ENCODE measurements at places on chromosomes 13 and 19. TPM values are rescaled to one million over a fixed set of nuclear protein-coding genes. Genes with fewer than 3 reads are reported as not detected.

The ETHE1 gene
- total RNA-seq: 85.9 TPM

The ZNF714 gene
- 10.1 TPM for total RNA-seq

The CBARP gene
- 7.2 TPM for total RNA-seq

The GJA3 gene
- total RNA-seq: under 0.01 TPM

The DHPS gene
- total RNA-seq: 65.9 TPM

The ELANE gene
- not detected for total RNA-seq

The PDX1 gene
- total RNA-seq: not detected

The ZIC5 gene
- not detected for total RNA-seq

The NPHS1 gene
- total RNA-seq: not detected

The CGB3 gene
- total RNA-seq: not detected

The STAP2 gene
- 18.4 TPM for total RNA-seq

The IGLON5 gene
- not detected for total RNA-seq

The TCF3 gene
- 93.0 TPM for total RNA-seq

The NCR1 gene
- not detected for total RNA-seq

The RGL3 gene
- total RNA-seq: not detected

The ZNF100 gene
- total RNA-seq: 0.86 TPM

The PLIN4 gene
- 1.2 TPM for total RNA-seq

The CABP5 gene
- not detected for total RNA-seq

The SERTM1 gene
- not detected for total RNA-seq

The TINCR gene
- 0.18 TPM for total RNA-seq

The IGFL2 gene
- total RNA-seq: not detected

The ZNF563 gene
- total RNA-seq: 0.71 TPM

The KIR3DL1 gene
- total RNA-seq: not detected

The MYH14 gene
- total RNA-seq: not detected

The CGB1 gene
- total RNA-seq: not detected

The SLITRK1 gene
- total RNA-seq: not detected

The RASGRP4 gene
- total RNA-seq: not detected

The VMAC gene
- 1.4 TPM for total RNA-seq

The ZNF763 gene
- total RNA-seq: 0.86 TPM

The MTUS2 gene
- not detected for total RNA-seq

The INAFM1 gene
- total RNA-seq: 7.8 TPM

The WDR88 gene
- not detected for total RNA-seq

The ZNF701 gene
- total RNA-seq: 3.2 TPM

The SLC17A7 gene
- total RNA-seq: not detected

The PODNL1 gene
- 8.9 TPM for total RNA-seq

The STARD13 gene
- total RNA-seq: 25.9 TPM

The ZNF154 gene
- not detected for total RNA-seq

The C3 gene
- 3.5 TPM for total RNA-seq

The PARP4 gene
- 46.1 TPM for total RNA-seq

The POGLUT2 gene
- 27.1 TPM for total RNA-seq
